Glutamatergic neuron (in vitro differentiated cells): ENCODE measurements at places on chromosomes 12 and 14. TPM values are rescaled to one million over a fixed set of nuclear protein-coding genes. Genes with fewer than 3 reads are reported as not detected.
A peak's percentile ranks its signal among the peaks of the same experiment; 100 is the strongest.

DNA sequence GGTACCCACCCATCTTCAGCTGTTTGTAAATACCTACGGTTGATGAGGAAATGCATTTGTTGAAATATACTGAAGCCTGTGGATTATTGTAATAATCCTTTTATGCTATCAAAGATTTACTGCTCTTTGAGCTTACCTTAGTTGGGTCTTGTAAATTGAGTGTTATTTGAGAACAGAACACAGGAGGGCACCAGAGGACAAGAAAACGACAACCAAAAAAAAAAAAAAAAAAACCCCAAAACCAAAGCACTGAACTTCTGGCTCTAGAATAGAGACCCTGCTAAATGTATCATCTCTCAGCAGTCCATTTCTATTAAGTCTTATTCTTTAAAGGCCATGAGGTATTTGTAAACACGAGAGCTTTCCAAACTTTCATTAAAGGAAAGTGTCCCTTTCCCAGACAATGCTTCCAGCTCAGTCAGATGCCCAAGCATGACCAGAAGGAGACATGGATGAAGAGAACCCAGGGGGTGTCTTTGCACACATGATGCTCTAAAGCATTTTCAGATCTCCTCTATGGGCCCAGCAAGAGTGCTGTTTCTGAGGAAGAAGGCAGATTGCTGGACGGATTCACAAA, 763.9 kb downstream of the NRXN3 start:
- no peak overlapping the region for H3K27ac ChIP-seq
- H3K4me1 ChIP-seq = no peaks in the 10 kb centered on the region
- no peaks in the 10 kb centered on the region for H3K36me3 ChIP-seq
- H3K4me3 ChIP-seq = no peak overlapping the region
- no peak for DNase-seq

GRCh38 chr12:38838056-38838850, 67.1 kb downstream of the CPNE8 start:
- no peaks in the 10 kb centered on the region for H3K36me3 ChIP-seq
- no peaks in the 10 kb centered on the region for H3K4me1 ChIP-seq

DNA sequence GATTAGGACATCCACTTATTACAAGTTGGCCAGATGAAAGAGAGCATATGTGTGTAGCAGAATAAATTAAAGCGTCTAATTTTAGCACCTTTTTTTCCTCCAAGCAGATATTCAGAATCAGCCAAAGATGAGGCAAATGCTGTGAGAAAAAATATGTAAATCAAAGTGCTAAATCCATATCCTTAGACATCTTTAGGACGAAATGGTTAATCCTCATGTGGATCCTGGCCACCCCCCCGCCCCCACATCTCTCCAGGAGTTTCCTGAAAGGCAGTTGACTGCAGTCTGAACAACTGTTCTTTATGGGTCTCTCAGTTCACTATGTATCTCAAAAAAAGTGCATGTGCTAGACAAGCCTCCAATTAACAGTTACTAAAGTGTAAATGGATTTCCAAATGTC, 1768.1 kb upstream of the SEL1L start:
- no peaks in the 10 kb centered on the region for H3K27me3 ChIP-seq
- DNase-seq = peak; percentile 22
- peaks cover 20% of the 10 kb centered on the region for H3K4me1 ChIP-seq
- H3K4me3 ChIP-seq = no peak overlapping the region
- H3K36me3 ChIP-seq = no peaks in the 10 kb centered on the region
- peak overlapping the region; percentile 28 for H3K27ac ChIP-seq

DNA sequence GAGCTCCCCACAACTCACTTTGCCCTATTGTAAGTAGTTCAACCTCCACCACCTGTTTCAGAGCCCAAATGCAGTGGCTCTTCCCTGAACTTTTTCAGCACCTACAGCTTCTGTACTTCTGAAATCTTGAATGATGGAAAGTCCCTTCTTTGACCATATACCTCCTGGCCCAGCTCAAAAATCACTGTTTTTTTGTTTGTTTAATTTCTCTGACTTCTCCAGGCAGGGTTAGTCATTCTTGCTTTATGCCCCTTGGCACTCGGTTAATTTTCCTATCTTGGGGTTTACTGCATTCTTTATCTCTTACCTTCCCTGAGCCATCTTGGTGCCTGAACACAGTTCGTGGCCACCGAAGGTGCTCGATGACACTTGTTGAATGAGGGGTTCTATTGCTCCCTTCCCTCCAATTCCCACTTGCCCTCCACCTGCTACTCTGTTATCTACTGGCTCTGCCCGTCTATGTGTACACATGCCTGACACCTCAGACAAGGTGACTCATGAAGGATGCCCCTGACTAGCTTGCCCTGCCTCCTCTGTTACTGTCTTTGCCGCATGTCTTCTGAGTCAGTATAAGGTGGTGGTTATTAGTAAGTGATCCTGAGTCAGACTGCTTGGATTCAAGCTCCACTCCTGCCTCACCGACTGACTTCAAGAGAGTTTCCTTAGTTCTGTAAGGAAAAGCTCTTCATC, 4.4 kb downstream of the AMHR2 start:
- peaks cover 4% of the 10 kb centered on the region for H3K4me1 ChIP-seq
- no peak overlapping the region for H3K27ac ChIP-seq
- peaks cover 4% of the 10 kb centered on the region for H3K27me3 ChIP-seq
- no peak overlapping the region for H3K4me3 ChIP-seq

DNA sequence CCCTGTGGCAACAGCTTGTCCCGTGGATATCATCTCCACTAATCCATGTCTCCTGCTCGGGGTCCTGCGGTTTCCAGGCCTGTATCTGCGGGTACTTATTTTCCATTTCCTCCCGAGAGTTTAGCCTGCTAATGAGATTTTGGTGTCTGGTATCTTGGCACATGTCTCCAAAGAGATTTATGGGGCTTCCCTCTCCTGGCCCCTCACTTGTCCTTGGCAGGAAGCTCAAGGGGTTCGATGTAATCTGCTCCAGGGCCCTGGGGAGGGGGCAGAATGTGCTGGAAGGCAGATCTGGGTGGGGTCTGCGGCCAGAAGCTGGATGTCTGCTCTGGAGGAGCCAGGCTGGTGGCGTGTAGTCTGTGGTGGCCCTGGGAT, 85.7 kb downstream of the KIF26A start:
- peak; percentile 7 for DNase-seq
- no peak overlapping the region for H3K27ac ChIP-seq
- peaks cover 21% of the 10 kb centered on the region for H3K4me1 ChIP-seq
- H3K27me3 ChIP-seq = peaks cover 6% of the 10 kb centered on the region
- peak overlapping the region; percentile 7 for H3K4me3 ChIP-seq
- no peaks in the 10 kb centered on the region for H3K36me3 ChIP-seq

- no peak overlapping the region for H3K4me3 ChIP-seq
- peaks cover 1% of the 10 kb centered on the region for H3K4me1 ChIP-seq
- no peak for DNase-seq
- H3K27me3 ChIP-seq = peaks cover 1% of the 10 kb centered on the region
These were observed 20.2 kb downstream of the UBE3B start for GRCh38 chr12:109497675-109498074.

DNA sequence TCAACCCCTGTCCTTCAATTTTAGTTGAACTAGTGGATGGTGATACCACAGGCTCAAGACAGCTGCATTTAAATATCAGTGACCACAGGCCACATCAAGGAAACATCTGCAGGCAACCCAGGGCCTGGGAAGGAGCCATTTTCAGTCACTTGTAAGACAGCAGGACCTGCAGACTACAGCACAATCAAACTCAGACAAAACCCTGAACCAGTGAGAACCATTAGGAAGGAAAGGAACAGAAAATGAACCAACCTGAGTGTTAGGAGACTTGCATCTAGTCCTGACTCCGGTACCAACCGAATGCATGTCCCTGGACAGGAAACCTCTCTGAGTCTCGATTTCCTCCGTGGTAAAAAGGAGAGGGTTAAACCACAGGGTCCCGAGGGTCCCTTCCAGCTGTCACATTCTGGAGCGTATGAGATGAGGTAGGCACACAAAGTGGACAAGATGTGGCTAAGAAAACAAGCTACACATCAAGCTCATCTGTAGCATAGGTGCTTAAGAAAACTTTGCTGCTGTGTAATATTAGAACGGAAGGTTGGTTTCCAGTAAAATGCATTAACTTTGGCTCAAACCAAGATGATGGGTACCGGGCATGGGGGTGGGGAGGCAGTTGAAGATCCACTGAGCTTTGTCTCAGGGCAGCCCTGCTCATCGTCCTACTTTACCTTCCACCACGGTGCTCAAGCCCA, 1.6 kb upstream of the CDKN1B start:
- H3K36me3 ChIP-seq = no peaks in the 10 kb centered on the region
- peak overlapping the region; percentile 81 for H3K4me3 ChIP-seq
- peak; percentile 59 for DNase-seq
- peak overlapping the region; percentile 84 for H3K27ac ChIP-seq
- H3K27me3 ChIP-seq = peaks cover 6% of the 10 kb centered on the region

DNA sequence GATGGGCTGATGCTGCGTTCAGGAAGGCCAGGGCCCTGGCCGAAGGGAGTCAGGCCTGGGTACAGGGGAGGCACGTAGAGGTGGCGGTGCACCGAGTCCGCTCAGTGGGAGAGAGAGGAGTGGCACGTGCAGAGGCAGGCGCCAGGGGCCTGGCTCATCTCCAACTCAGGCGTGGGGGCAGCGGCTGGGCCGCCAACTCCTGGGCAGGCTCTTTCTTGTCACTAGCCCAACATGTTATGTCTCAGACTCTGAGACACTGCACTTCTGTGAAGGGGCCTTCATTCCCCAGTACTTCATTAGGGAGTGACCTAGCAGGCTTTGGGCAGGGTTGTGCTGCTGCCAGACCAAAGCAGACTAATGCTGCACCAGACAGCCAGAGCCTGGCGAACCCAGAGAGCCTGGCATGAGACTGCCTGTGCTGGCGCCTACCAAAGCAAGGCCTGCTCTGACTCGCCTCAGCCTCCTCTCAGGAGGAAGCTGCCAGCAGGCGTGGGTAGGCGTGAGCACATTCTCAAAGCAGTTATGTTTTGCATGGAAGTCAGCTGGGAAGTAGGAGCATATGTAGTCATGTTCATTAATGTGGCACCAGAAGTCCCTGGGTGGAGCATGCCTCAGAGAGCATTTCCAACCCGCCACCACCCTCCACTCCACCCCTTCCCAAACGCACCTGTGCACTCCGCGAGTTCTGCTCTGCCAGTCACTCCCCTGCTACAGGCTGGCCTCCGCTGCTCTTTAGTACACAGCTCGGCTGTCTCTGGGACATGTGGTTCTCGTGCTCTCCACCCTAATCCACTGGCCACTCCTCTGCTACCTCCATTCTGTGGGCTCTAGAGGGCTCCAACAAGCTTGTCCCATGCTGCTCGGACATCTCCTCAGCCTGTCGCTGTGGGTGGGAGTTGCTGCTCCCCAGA, 9.7 kb downstream of the CKB start:
- DNase-seq = no peak
- peaks cover 7% of the 10 kb centered on the region for H3K27me3 ChIP-seq
- H3K27ac ChIP-seq = peak overlapping the region; percentile 31
- H3K4me3 ChIP-seq = no peak overlapping the region
- H3K4me1 ChIP-seq = peaks cover 5% of the 10 kb centered on the region

- H3K4me3 ChIP-seq = no peak overlapping the region
- H3K4me1 ChIP-seq = peaks cover 11% of the 10 kb centered on the region
- DNase-seq = no peak
- H3K36me3 ChIP-seq = no peaks in the 10 kb centered on the region
These were observed 12.8 kb upstream of the CCDC91 start for GRCh38 chr12:28177461-28177860.

DNA sequence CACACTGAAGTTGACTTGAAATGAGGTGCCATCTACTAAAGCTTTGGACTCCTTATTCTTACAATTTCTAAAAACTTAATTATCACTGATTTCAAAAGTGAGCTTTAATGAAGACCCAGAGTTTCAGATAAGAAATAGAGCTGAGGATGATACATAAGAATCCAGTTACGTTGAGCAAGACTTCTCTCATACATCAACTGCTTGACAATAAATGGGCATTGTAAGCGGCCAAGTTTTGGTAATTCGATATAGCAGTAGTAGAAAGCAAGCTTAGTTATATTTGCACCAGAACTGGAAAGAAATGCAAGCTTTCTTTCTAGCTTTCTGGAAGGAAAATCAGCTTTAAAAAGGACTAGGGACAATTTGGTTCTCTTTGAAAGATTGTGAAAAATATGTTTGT, 1359.6 kb downstream of the FSCB start:
- H3K27me3 ChIP-seq = no peaks in the 10 kb centered on the region
- H3K36me3 ChIP-seq = no peaks in the 10 kb centered on the region
- no peak overlapping the region for H3K4me3 ChIP-seq

GRCh38 chr12:3038926-3039510, 38.2 kb upstream of the TSPAN9 start:
- H3K27me3 ChIP-seq = peaks cover 17% of the 10 kb centered on the region
- H3K4me3 ChIP-seq = no peak overlapping the region
- DNase-seq = no peak

GRCh38 chr14:44444454-44444853, 62.6 kb downstream of the FSCB start:
- H3K27me3 ChIP-seq = no peaks in the 10 kb centered on the region
- no peaks in the 10 kb centered on the region for H3K4me1 ChIP-seq
- no peak for DNase-seq
- no peaks in the 10 kb centered on the region for H3K36me3 ChIP-seq
- H3K27ac ChIP-seq = no peak overlapping the region

DNA sequence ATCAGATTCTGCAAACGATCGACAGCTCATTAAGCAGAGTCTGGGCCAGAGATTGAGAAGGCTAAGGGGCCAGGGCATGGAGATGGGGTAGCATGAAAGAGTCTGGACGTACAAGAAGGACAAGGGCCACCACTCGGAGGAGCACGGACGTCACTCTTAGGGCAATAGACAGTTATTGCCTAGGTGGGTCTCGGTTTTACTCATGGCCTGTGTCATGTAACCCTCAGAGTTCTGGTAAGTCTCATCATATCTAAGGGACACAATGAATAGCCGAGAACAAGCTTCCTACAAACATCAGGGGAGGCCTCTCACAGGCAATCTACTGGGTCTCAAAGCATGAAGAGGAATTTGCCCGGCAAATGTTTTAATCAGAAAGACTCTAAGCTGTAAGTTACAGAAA, 30.4 kb upstream of the ITPK1 start:
- DNase-seq = no peak
- no peaks in the 10 kb centered on the region for H3K36me3 ChIP-seq
- peaks cover 5% of the 10 kb centered on the region for H3K4me1 ChIP-seq
- H3K27me3 ChIP-seq = peaks cover 4% of the 10 kb centered on the region
- no peak overlapping the region for H3K4me3 ChIP-seq

GRCh38 chr14:63493246-63493645, 49.9 kb downstream of the PPP2R5E start:
- DNase-seq = no peak
- H3K4me3 ChIP-seq = no peak overlapping the region
- H3K4me1 ChIP-seq = peaks cover 20% of the 10 kb centered on the region
- H3K36me3 ChIP-seq = no peaks in the 10 kb centered on the region

GRCh38 chr12:79689477-79690141, 1.2 kb downstream of the PAWR start:
- no peak overlapping the region for H3K27ac ChIP-seq
- DNase-seq = peak; percentile 60
- H3K27me3 ChIP-seq = peaks cover 3% of the 10 kb centered on the region
- H3K4me3 ChIP-seq = peak overlapping the region; percentile 84

DNA sequence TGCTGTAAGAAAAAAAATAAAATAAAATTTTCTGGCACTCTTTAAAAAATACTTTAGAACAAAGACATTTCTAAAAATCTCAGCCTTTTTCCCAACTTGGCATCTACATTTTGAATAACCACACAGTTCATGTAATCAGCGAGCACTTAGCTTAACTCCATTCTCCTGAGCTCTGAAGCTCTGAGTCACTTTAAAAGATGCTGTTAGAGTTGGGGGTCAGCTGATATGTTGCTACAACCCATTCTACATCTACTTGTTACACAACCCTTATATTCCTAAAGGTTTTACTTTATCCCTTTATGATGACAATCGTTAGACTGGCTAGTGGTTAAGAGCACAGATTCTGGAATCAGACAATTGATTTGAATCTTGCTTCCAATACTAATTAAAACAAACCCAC, 48.3 kb downstream of the SLC41A2 start:
- H3K27ac ChIP-seq = no peak overlapping the region
- no peak for DNase-seq

CMA1 gene
- not detected for total RNA-seq

CTSG gene
- not detected for total RNA-seq

NKX2-8 gene
- total RNA-seq = not detected

TAS2R9 gene
- total RNA-seq = not detected

ZNF385A gene
- total RNA-seq = 26.6 TPM
